ENCODE measurements at places on chromosomes 11 and 22. TPM values are rescaled to one million over a fixed set of nuclear protein-coding genes. Genes with fewer than 3 reads are reported as not detected.

The RCOR2 gene
- not detected for total RNA-seq

The YPEL4 gene
- total RNA-seq: 2.7 TPM

GRCh38 chr11:12802418-12803085 lies 128.3 kb downstream of the TEAD1 start:
- DNase-seq: no peak
- H3K4me1 ChIP-seq: peaks cover 66% of the 10 kb centered on the region
- no peaks in the 10 kb centered on the region for H3K27me3 ChIP-seq
- H3K36me3 ChIP-seq: no peaks in the 10 kb centered on the region

DNA sequence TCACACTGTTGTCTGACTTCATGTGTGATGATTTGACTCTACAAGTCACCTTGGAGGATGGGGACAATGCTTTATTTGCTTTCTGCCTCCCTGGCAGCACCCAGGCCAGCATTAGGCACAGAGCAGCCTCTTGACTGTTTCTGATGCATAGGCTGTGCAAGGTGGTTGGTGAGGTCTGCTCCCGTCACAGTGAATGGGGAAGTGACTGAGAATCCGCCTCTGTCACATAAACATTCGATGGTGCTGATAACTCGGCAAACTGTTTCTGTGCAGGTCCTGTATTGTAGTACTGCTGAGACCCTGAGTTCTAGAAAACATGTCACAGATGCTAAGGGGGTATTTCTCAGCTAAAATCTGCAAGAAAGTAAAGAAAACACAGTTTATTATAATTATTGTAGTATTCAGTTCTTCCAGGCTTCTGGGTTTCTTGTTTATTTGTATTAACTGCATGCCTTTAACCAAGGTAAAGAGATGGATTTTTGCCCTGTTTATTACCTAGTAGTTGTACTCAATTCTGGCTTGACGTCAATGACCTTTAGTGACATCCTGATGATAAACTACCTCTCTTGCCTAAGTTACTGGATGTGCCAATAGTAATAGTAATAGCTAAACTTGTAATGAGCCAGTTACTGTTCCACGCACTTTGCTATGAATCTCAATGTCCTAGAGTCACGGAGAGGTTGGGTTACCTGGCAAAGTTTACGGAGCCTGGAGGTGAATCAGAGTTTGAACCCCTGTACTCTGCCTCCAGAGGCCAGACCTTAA lies 24.8 kb upstream of the RCN1 start:
- H3K27ac ChIP-seq: no peak overlapping the region
- no peaks in the 10 kb centered on the region for H3K36me3 ChIP-seq
- H3K4me1 ChIP-seq: no peaks in the 10 kb centered on the region
- H3K4me3 ChIP-seq: no peak overlapping the region
- no peaks in the 10 kb centered on the region for H3K27me3 ChIP-seq

DNA sequence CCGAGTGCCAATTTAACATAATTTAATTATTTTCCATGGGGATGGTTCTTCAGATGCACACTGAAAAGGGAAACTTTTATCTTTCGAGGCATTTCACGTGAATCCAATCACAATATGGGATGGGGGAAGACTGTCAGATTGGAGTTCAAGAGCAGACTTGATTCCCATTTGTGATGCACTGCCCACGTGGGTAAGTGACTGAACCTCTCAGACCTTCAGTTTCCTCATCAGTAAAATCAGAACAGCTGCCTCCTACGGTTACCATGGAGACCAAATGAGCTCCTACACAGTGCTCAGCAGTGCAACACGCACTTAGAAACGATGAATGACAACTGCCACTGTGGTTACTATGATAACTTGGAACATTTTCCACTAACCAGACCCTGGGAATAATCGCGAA lies 21.7 kb downstream of the KIAA0930 start:
- no peaks in the 10 kb centered on the region for H3K27me3 ChIP-seq
- no peaks in the 10 kb centered on the region for H3K36me3 ChIP-seq
- peaks cover 19% of the 10 kb centered on the region for H3K4me1 ChIP-seq

DNA sequence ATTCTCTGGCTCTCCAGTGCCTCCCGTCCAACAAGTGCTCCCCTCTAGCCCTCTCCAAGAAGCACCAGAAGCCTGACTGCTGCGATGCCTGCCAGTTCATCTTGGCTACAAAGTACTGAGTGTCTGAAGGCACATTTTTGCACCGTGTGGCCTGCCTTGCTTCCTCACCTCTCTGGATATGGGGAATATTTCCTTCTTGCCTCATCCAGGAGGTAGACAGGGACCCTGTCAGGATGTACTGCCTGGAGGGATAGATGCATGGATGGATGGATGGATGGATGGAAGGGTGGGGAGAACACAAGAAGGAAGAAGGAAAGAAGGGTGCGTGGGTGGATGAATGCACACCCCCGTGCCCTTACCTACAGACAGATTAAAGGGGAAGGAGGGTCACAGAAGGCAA lies 27.6 kb downstream of the KCTD17 start:
- H3K36me3 ChIP-seq: no peaks in the 10 kb centered on the region
- DNase-seq: no peak
- no peaks in the 10 kb centered on the region for H3K4me1 ChIP-seq
- no peak overlapping the region for H3K27ac ChIP-seq
- no peaks in the 10 kb centered on the region for H3K27me3 ChIP-seq

- H3K27ac ChIP-seq: no peak overlapping the region
- H3K27me3 ChIP-seq: no peaks in the 10 kb centered on the region
- H3K4me1 ChIP-seq: no peaks in the 10 kb centered on the region
- no peak overlapping the region for H3K4me3 ChIP-seq
- H3K36me3 ChIP-seq: no peaks in the 10 kb centered on the region
- no peak for DNase-seq
Measured at GRCh38 chr11:28621753-28622152, 513.6 kb downstream of the METTL15 start.

DNA sequence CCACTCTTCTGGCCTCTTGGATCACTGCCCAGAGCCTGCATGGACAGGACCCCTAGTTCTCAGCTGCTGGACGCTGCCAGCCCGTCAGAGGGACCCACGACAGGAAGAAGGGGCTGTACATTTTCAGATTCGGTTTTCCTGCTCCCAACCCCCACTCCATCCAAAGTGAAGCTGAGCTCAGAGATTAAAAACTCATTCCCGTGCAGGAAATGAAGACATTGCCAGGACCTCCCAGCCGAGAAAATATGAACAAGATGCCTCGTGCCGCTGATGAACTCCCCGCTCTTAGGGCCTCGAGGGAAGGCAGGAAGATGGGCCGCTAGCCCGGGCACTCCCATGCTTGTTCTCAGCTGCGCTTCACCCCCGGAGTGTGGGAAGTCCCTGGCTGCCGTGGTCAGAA lies 36.1 kb downstream of the RPUSD4 start:
- no peak overlapping the region for H3K4me3 ChIP-seq
- H3K27ac ChIP-seq: no peak overlapping the region
- no peak for DNase-seq
- H3K36me3 ChIP-seq: no peaks in the 10 kb centered on the region

DNA sequence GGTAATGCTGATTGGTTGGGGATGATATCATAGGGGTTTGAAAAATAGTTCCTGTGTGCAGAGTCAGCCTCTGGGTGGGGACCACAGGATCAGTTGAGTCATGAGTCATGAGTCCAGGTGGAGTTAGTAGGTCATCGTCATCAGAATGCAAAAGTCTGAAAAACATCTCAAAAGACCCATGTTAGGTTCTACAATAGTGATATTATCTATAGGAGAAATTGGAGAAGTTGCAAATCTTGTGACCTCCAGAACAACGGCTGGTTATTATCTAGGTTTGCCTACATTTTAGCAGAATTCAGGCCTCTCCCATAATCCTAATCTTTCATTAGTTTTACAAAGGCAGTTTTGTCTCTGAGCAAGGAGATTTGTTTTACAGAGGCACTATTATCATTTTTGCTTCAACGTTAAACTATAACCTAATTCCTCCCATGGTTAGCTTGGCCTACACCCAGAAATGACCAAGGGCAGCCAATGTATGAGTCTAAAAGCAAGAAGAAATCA lies 38.9 kb downstream of the MS4A2 start:
- H3K4me3 ChIP-seq: no peak overlapping the region
- H3K4me1 ChIP-seq: no peaks in the 10 kb centered on the region
- no peak overlapping the region for H3K27ac ChIP-seq
- DNase-seq: no peak

GRCh38 chr11:3902441-3902840 lies 47.0 kb downstream of the STIM1 start:
- H3K27me3 ChIP-seq: no peaks in the 10 kb centered on the region
- H3K27ac ChIP-seq: no peak overlapping the region
- no peak overlapping the region for H3K4me3 ChIP-seq
